ENCODE measurements at places on chromosomes 3 and 15.

DNA sequence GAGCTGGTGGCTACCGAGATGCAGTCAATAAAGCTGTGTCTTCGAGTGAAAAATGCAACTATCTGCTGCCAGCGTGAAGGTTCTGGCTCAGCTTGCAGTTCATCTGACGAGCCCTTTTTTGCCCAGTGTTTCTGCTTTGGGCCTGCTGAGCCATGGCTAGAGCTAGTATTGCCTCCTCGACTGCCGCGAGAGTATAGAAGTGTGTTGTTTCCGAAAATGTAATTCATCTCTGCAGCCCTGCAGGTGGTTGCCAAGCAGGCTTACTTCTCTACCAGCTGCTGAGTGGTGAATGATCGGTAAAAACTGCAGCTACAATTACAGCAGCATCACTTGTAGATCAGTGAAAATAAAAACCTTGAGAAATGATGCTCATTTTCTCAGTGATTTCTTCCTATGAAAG is 114.8 kb downstream of the DLG1 start:
- DNase-seq = no peak

DNA sequence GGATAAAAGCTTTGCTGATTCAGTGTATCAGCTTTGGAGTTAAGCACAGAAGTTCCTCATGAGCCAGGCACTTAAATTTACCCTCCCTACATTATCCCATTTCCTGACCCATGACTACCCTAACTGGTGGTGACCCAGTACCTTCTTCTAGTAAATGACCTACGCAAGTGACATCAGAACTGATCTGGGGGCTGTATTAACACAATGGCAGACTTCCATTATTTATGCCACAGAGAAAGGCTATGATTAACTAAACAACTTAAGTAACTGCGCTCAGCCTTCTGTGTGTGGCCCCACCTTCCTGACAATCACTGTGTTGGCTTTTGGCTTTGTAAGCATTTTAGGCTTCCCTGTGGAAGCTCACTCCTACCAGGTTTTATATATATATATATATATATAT is 1.9 kb downstream of the MB21D2 start:
- DNase-seq = no peak

- DNase-seq = peak; percentile 90
Measured at GRCh38 chr3:44045476-44046275, 196.0 kb upstream of the TOPAZ1 start.

DNA sequence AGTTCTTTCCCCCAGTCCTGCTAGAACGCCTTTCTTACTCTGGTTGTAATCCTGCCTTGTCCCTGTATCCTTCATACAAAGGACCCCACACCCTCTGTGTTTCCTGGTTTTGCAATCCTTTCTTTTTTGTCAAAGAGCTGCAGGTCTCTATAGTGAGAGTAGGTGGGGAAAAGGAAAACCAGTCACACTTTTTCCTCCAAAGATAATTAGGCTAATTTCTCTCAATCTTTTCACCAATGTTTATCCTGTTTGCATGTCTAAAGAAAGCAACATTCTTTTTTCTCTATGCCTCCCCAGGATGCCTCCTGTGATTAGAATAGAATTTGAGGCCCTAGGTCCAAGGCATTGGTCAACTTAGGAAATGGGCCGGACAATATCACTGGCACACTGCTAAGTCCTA is 25.4 kb downstream of the SEMA6D start:
- DNase-seq = no peak

DNA sequence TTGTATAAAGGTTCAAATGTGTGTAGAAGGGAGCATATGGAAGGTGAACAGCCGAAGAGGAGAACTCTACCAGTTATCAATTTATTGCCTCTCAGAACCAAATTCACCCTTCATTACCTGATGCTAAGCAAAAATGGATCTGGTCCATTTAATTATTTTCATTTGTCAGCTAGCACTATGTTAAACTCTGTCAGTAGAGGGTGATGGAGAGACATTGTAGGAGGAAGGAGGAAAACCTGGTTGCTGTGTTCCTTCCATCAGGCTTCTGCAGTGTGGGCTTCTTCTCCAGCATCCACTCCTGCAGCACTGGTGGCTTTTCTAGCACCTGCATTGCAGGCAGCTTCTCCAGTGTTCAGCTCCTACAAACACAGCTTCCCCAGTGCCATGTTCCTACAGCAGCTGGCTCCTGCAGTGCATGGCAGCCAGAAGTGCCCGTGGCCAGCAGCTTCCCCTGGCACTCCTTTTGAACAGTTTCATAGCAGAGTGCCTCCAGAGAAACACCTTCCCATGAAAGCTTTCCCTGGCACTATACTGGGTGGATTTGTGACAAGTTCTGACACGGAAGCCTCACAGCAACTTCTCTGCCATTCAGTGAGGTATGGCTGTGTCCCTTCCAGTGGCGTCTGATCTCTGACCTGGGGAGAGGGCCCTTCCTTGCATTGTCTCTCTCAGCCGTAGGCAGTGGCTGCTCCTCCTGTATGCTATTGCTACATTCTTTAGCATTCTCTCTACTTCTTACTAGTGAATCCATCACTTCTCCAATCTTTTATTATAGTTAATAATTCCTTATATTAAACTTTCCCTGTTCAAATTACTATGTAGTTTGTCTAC is 14.6 kb upstream of the IL17RD start:
- DNase-seq = no peak

GRCh38 chr3:105728771-105729312 is 140.0 kb downstream of the CBLB start:
- DNase-seq = no peak

- no peak for DNase-seq
Measured at GRCh38 chr3:11566916-11567315, 76.8 kb downstream of the VGLL4 start.

GRCh38 chr3:57699591-57699990 is 6.7 kb upstream of the DENND6A start:
- no peak for DNase-seq

DNA sequence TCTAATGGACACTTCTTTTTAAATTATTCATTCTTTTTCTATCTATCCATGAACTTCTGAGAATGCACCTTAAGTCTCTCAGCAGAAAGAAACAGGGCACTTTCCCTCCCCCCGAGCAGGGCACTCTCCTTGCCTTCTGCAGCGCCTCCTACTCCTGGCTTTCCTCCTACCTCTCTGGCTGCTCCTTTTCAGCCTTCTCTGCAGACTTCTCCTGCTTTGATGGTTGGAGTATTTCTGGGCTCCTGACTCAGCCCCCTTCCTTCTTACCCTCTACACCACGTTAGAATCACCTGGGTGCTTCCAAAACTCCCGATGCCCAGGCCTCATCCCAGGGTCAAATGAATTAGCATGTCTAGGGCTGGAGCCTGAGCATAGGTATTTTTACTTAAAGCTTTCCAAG is 3.4 kb downstream of the SCN5A start:
- DNase-seq = no peak

- no peak for DNase-seq
Measured at GRCh38 chr3:105579439-105579838, 212.7 kb downstream of the ALCAM start.

- no peak for DNase-seq
Measured at GRCh38 chr3:164604687-164605086, 473.6 kb downstream of the SI start.

All from NCI-H2029 treated with DMSO at 0.1 percent for 48 hours (cell line).